ENCODE measurements at places on chromosomes 1 and 21.
A peak's percentile ranks its signal among the peaks of the same experiment; 100 is the strongest.

- no peak for DNase-seq
These were observed 12.6 kb downstream of the ETV3L start for GRCh38 chr1:157087030-157087429.

DNA sequence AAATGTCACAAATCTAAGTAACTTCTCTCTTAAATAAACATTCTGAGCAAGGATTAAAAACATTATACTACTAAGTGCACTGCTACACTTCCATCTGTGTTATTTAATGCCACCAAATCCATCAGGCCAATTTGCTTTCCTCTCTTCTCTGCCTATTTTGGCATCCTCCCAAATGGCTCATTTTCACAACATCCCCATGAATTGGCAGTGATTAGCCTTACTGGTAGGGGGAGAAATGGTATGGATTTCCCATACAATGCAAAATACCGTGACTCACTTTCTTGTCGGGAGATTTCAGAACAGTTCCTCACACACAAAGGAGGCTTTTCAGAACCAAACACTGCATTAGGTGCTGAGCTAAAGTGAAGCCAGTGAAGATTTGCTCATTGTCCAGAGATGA lies 195.7 kb downstream of the MIS18A start:
- DNase-seq = peak; percentile 83

DNA sequence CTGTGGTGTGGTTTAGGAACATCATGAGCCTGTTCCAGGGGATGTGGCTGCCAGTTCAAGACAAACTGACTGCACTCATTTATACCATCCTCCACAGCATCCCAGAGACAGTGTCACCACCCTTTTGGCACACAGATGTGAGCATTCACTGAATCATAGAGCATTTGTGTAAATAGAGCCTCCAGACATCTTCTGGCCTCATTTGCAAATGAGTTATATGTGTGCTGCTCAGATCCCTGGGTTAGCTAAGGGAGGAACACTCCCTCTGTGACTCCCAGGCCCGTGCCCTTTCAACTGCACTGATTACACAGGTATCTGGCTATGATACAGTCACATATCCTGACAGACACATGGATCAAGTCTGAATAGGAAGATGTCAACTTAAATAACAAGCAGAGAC lies 351.5 kb upstream of the PLD5 start:
- DNase-seq = no peak

- DNase-seq = no peak
These were observed 26.3 kb downstream of the CLIC4 start for GRCh38 chr1:24771574-24771973.

DNA sequence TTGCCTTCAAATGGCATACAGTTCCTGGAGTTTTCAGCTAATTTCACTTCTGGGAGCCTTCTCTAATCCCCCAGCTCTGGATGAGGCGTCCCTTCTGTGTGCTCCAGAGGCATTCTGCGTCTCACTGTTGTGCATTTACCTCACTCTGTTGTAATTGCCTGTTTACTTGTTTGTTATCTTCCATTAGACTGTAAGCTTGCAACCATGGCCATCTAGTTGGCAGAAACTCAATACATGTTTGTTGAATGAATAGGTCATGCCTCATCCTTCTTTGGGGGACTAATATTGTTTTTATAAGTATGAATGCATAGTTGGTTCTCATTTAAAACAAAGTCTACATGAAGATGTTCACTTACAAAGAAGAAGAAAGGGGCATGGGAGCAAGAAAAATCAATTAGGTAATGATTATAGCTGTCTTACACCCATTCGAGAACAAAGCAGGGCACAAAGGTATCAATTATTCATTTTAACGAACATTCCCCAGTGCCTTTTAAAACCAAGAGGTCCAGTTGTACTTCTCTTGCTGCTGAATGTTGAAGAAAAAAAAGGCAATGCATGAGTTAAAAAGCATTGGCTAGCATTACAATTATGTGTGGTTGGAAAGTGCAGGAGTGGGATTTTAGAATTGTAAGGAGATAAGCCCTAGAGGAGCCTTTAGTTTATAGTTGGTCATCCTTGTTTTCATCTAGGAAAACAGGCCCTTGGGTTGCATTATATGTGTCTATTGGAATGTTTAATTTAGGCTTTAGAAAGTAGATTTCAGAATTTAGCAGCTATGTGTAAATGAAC lies 6.0 kb downstream of the RGL1 start:
- no peak for DNase-seq

DNA sequence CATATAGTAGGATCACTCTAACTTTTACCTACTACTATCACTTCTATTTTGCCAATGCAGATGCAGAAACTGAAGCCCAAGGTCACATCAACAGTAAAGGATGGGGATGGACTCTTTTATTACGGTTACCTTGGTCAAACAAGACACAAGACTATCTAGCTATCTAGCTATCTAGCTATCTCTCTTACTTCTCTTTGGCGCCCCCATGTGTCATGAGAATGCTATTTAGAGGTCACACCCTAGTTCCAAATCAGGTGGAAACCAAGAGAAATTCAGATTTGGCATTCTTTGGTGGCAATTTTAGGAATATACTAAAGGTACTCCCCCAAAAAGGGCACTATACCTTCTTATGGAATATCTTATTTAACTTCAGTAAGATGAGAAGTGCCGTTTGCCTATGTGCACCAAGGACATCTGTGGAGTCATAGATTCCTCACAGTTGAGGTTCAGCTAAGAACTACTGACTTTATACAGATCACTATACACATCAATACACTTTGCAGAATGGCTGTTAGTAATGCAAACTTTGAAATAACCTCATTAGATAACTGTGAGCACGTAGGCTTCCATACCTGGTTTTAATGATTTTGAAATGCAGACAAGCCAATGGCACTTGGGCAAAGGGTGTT lies 6.7 kb downstream of the ZNF648 start:
- peak; percentile 39 for DNase-seq

DNA sequence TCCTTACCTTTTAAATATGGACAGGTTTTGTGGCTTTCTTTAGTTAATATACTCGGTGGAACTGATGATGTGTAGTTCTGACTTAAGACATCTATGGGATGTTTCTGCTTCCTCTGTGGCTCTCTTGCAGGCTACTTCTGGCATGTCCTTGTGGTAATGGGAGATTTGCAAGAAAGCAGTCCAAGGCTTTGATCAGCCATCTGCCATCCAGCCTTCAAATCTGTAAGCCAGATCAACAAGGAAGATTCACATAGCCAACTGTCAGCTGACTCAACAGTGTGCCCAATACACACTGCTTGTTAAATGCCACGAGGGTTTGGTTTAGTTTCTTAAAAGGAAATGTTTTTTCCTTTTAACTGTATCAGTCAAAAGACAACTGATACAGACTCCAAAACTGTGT lies 722.2 kb upstream of the CHRM3 start:
- DNase-seq = no peak

GRCh38 chr1:192698731-192699130 lies 62.8 kb downstream of the RGS13 start:
- no peak for DNase-seq

DNA sequence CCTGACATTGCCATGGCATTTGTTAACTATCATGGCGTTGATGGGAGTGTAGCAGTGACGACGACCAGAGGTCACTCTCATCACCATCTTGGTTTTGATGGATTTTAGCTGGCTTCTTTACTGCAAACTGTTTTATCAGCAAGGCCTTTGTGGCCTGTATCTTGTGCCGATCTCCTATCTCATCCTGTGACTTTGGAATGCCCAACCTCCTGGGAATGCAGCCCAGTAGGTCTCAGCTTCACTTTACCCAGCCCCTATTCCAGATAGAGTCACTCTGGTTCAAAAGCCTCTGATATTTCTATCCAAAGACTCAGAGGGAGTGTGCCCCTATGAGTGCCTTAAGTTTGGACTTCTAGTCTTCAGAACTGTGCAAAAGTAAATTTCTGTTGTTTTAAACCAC lies 130.1 kb downstream of the ADAMTS1 start:
- no peak for DNase-seq

DNA sequence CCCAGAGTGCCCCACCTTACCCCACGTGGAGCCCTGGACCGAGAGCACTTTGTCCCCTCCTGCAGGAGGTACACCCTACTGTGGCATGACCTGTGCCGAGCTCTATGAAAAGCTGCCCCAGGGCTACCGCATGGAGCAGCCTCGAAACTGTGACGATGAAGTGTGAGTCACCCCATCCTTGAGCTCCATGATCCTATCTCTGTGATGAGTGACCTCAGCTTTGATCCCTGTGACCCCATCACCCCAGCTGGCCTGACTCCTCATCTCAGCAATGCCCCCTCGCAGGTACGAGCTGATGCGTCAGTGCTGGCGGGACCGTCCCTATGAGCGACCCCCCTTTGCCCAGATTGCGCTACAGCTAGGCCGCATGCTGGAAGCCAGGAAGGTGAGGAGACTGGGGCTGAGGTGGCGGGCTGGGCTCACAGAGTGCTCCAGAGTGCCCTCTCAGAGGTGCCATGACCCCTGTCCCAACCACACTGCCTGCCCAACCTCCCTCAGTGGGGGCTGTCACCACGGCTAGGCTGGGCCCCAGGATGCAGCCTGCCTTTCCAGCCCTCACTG lies 16.2 kb upstream of the MPL start:
- DNase-seq = no peak

DNA sequence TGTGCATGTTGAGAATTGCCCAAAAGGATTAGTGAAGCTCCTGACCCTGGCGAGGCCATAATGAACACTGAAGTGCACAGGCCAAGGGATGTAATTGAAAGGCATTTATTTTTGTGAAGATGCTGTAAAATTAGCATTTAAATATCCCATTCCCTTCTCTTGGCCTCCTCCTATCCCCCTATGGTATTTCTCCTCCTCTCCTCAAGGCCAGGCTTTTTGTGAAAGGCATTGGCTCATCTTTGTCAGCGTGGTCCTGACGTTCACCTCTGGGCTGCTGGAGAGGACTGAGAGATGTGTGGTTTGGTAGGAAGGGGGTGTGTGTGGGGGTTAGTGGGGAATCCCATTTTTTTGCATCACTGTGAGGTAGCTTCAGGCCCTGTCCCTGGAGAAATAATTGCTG lies 81.5 kb upstream of the CD1D start:
- DNase-seq = no peak

- no peak for DNase-seq
These were observed 14.8 kb downstream of the HSPG2 start for GRCh38 chr1:21922090-21923013.

DNA sequence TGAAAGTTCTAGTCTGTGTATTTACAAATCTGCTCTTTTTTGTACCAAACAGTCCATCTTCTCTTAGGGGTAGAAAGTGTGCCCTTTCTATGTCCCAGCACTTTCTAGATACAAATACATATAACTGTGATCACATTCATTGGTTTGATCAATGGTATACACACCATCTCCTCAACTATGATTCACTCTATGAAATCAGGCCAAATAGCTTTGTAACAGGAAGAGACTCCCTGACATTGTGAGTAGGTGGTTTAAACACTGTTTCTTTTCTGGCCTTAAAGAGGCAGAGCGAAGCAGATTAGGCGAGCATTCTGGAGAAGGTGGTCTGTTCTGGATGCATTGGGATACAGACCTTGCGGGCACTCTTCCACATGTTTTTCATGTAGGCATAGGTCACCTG lies 39.3 kb upstream of the EXOSC10 start:
- DNase-seq = no peak

DNA sequence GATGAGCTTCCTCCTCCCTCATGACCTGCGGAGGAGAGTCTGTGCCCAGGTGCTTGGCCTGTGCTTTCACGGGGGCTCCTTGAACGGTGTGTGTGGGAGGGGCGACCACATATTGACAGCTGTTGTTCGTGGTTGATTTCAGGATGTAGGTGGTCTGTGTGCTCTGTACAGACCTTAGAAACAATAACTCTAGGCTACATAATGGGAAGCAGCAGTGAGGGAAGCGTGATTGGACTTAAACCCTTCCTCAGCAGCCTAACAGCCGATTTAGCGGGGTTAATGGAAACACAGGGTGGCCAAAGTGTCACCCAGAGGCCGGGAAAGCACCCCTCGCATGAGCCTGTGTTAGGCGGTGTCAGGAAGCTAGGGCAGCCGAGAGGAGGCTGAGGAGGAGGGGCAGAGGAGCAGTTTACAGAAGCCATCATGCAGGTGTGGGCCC lies 56.0 kb downstream of the TBCE start:
- no peak for DNase-seq

DNA sequence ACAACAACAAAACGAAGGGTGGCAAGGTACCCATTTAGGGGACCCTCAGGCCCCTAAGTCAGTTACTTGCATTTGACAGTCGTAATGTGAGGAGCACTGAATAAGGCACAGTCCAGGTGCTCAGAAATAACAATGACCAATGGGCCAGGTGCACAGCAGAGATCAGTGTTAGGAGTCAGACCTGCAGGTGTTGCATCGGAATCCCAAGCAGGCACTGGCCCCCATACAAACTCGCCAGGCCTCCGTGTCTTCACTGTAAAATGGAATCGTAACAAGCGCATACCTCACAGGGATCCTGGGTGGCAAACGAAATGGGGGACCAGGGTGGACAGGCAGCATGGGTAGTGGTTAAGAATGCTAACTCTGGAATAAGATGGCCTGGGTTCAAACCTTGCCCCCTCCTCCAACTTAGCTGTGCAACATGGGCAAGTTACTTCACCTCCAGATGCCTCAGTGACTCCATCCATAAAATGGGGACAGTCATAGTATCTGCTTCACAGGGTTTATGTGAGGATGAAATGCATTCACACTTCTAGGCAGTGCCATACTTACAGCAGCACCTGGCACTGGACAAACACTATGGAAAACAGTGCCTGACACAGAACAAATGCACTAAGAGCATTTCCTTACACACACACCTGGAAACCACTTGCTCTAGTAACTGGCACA lies 20.2 kb downstream of the RCAN1 start:
- no peak for DNase-seq

DNA sequence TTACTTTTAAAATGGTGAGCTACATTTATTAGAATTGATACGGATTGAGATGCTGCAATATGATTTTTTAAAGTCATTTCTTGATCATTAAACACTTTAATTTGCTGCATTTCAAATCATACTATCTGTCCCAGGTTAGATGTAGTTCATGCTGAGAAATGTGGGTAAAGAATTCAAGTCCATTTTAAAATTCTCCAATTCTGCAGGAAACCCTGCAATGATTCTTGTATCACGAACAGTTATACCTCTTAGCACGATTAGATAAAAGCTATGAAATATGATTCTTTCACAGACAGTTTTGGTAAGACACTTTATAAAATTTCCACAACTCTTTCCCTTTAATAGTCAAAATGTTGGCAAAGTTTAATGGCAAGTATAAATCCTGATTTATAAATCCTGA lies 693.4 kb downstream of the ADGRL2 start:
- no peak for DNase-seq

DNA sequence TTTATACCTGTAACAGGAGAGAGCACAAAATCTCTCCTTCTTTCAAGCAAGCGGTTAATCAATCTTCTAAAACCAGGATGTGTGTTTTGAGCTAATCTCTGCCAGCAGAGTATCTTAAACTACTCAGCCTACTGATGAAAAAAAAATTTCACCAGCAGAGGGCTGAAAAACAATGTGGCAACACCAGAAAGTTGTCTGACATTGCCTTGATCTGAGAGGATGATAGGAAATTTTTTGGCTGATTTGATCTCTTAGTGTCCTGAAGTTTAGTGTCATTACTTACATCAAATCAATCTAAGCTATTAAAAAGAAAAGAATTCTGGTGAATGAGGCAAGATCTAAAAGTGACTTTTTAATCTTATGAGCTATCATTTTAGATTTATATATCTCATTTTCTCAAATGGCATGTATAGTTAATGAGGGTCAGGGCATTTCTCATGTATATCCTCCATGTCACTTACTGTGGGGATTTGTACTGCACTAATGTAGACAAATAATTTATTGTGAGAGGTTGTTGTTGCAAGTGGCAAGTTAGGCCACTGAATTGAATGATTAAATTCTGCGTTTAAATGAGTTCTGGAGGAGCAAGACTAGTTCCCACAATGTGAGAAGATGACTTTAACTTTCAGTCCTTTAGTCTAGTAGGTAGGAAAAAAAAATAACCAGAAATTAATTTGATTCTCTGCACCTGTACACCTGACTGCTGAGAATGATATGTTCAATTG lies 10.9 kb downstream of the ADAMTS1 start:
- DNase-seq = no peak

Measured in brain (organoid and tissue), 16 donors.